NCI-H1092 treated with DMSO at 0.1 percent for 48 hours (cell line): ENCODE measurements at places on chromosomes 7 and 10.

GRCh38 chr7:102843850-102844249, 69.0 kb upstream of the LRRC17 start:
- DNase-seq, result no peak

GRCh38 chr10:35194906-35195305, 68.3 kb downstream of the CREM start:
- DNase-seq, result no peak

DNA sequence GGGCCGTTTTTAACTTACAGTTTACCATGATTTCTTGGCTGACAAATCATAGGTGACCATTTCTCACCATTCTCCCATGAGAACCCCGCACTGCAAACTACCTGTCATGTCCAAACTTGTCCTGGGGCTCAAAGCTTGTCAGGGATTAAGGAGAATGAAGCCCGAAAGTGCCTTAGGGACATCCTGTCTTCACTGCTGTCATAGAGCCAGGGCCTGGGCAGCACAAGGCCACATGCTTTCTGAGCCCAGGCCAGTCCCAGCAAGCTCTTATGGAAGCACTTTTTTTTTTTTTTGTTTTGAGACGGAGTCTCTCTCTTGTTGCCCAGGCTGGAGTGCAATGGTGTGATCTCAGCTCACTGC, 33.9 kb downstream of the CCM2 start:
- DNase-seq, result no peak

DNA sequence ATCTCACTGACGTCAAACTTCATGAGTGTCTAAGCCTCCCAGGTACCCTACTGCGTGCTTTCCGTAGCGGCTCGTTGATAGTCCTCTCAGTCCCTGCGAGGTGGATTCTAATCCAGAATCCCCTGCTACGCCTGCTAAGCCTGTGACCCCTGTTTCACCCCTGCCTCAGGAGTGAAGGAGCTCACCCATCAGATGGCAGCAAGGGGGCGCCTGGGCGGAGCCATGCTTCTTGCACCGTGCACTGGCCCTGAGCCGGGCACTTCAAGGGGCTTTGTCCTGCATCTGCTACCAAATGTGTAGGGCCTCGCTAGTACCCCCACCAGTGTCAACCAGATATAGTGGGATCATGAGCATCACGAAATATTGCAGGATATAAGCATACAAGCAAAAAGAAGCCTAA, 918 bp upstream of the STRA8 start:
- DNase-seq, result no peak

DNA sequence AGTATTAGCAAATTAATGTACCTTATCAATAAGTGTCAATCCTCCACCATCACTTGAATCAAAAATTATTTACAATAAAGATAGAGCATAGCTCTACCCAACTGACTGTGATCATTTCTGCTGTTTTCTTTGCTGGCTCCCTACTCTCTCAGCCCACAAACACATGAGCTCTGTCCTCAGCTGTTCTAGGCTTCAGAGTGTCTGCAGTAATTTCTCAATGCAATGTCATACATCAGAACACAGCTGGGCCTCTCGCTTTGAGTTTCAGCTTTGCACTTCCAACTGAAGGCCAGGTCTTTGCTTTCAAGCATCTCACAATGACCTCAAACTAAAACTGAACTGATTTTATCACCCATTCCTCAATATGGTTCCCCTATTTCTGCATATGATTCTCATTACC, 55.7 kb downstream of the RNF133 start:
- no peak for DNase-seq

GRCh38 chr7:158702196-158702595, 2.4 kb downstream of the NCAPG2 start:
- DNase-seq, result no peak
